ENCODE measurements at places on chromosomes 12 and 14.

GRCh38 chr12:112153181-112153892 is 28.0 kb downstream of the TRAFD1 start:
- DNase-seq = no peak

DNA sequence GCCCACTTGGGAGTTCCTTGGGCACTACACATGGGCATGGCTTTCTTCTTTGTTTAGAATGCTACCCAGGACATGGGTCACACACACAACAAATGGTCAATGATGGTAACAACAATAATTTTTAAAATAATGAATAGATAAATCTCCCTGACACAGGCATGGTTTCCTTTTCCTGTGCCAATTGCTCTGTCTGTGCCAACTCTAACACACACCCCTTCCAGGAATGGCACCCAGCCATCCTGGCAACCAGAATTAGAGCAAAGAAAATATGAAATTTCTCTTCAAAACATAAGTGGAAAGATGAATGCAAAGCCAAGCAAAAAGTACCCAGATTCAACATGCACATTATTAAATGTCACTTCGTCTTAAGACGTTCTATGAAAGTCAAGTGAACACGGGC is 104.9 kb upstream of the SOX5 start:
- no peak for DNase-seq

DNA sequence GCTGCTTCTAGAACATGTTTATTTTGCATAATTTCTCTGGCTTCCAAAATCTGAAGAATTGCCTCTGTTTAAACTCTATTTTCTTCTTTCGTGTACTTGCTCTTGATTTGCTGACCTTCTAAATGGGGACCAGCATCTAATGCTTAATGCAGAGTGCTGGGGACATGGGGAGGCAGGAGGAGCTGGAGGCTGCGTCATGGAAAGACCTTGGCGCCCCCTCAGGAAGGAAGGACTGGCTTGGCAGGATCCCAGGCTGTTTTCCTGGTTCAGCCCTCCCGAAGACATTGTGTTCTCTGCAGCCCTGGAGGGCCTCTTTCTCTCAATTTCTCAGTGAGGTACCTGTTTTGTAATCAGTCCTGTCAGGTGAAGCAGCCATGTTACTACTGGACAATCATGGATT is 5.5 kb downstream of the PRKCH start:
- no peak for DNase-seq

GRCh38 chr12:110530511-110530910 is 28.4 kb downstream of the RAD9B start:
- no peak for DNase-seq

DNA sequence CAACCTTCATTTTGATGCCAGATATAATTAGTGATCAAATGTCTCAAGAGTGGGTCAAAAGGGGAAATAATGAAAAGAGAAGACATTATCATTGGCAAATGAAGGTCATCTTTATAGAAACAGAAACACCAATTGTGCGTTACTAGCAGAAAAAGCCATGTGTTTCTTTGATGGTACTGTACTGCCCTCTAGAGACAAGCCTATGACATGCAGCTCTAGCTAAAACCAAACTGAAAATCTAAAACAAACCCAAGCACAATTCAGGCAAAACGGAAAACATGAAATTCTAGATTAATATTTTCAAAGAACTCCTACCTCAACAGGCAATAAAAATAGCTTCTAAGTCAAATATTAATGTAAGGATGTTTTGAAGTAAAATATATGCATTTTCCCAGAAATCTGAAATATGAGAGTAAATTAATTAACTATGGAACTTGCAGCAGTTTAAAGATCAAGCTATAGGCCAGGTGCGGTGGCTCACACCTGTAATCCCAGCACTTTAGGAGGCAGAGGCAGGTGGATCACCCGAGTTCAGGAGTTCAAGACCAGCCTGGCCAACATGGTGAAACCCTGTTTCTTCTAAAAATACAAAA is 115.4 kb downstream of the KLHL28 start:
- DNase-seq = peak; percentile 10

DNA sequence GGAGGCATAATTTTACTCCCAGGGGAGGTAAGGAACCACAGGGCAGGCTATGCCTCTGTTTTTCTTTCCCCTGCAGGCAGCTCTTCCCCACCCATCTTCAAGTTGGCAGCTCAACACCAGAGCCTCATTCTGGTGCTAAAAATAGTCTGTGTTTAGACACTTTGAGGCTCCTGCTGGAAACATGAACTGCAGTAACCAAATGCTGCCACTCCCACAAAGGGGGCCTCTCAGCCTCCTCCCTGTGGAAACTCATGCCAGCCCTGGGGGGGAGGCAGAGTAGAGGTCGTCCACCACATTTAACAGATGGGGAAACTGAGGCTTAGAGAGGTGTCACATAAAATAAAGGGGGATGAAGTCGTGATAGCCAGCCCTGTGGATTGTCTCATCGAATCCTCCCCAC is 61.4 kb downstream of the WSCD2 start:
- no peak for DNase-seq

Data from COR-L47 (cell line).